Stimulated activated CD8-positive, alpha-beta memory T cell treated with anti-CD3 and anti-CD28 coated beads, Interleukin-7, amount 100 ng/mL, for 1 hour (primary cell): ENCODE measurements at places on chromosomes 3 and 15.

DNA sequence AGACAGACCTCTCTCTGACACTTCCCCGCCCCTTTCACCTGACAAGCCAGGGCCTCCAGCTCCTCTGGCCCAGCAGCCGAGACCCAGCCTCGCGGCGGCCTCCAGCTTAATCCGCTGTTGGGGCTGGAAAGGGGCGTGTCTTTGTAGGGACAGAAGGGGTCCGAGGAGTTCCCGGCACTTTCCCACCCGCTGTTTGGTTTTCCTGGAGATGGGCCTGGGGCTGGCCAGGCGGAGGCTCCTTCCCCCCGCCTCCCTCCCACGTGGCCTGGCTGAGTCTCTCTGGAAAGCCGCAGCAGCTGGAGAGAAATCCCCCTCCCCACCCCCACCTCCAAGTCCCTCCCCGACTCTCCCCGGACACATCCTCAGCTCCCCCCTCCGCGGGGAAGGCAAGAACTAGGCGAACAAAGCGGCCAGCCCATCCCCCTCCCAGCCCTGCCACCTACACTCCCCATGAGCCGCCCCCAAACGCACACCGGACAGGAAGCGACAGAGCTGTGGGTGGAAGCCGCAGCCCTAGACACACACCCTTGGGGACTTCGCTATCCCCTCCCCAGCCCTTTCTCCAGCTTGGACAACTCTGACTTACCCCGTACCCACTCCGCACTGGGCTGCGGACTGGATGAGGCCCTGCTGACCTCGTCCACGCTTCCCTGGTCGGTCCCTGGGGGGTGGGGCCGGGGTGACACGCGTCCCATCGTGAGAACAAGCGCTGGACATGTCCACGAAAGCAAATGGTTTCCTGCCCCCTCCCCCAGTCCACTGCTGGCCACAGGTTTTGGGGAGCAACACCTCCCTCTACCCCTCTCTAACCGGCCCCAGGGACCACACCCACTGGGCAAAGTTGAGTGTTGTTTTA, 1.2 kb downstream of the IGDCC4 start:
- no peak for DNase-seq

DNA sequence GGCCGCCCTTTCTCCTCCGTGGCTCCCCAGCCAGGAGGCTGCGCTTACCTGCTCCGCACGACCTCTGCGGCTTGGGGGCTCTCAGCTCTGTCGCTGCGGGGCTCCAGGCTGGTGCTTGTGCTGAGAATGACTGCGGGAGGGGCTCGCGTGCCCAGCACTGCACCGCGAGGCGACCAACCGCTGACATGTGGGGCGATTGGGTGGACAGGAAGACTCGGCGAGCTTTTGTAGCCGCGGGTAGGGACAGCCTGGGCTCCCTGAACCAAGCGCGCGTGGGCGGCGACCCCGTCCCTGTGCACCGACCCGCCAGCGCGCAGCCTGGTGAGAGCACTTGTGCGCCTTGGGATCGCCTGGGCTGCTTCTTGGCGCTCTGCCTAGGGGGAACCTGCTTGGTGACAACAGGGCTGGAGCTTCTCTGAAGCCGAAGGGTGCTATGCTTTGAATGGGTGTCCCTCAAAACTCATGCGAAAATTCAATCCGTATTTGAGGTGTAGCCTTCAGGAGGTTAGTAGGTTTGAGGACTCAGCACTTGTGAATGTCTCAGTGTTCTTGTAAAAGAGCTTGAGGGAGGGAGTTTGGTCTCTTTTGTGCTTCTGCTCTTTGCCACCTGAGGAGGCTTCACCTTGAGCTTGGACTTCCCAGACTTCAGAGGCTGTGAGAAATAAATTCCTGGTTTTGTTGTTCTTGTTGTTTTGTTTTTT, 50.4 kb downstream of the IL12A start:
- no peak for DNase-seq

GRCh38 chr3:99873269-99874102, 55.8 kb downstream of the CMSS1 start:
- no peak for DNase-seq

GRCh38 chr3:53361852-53362251, 14.5 kb upstream of the DCP1A start:
- DNase-seq: no peak

DNA sequence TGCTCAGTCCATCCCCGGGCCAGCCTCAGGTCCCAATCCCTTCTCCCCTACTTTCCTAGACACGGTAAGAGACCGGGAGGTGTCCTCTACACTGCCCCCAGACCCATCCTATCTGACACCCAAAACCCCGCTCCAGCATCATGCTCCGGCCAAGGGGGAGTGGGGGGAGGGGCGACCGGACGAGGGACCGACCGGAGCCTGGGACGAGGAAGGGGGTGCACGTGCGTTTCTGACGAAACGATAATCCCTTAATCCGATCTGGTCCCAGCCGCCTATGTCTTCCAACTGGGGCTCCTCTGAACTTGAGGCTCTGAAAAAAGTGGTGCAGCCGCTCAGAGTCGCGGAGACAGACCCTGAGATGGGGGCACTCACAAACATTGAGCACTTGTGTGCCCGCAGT, 494 bp downstream of the CPLX3 start:
- DNase-seq: no peak

DNA sequence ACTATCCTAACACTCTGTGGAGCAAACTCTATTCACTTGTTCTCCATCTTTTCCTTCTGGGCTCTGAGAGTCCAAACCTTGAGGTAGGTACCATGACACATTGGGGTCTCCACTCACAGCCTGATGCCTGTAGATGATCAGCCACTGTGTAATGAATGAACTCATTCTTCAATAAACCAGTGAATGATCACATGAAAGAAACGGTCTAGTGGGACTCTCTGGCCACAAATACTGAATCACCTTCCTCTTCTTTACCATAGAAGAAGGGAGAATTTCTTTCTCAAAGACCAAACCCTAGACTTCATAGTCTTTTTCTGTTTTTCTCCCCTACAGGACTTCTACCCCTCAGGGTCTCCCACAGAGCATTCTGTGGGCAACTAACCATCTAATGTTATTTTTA, 20.5 kb upstream of the ABHD2 start:
- no peak for DNase-seq

DNA sequence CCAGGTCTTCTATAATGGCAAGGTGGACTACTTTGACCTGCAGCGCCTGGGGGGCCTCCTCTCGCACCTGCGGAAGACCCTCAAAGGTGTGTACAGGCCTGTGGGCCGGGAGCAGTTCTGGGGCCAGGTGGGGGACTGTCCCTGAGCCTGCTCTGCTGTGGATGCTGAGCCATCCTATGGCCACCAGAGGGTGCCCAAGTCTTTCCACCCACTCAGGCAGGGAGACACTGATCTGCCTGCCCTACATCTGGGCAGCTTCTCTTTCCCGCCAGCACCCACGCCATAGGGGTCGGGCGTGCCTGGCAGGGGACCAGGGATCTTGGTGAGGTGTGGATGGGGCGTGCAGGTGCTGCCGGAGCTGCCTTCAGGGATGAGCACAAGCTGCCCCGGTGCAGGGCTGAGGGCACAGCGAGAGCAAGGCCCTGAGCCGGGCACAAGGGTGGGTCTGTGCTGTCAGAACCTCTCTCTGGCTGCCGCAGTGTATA, 14.1 kb downstream of the RNF123 start:
- DNase-seq: peak; percentile 34

DNA sequence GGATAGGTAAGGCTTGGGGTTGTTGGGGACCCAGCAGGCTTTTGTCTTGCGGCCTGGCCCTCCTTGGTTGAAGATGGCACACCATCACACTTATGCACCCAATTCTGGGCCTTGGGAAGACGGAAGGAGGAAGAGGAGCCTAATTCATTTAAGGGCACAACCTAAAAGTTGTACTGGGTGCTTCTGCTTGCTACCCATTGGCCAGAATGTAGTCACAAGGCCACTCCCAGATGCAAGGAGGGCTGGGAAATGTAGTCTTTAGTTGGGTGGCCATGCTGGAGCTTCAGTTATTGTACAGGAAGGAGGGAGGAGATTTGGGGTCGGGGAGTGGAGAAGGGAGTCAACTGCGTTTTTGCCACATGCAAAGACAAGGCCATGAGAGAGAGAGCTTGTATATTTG, 109.2 kb downstream of the TMEM266 start:
- no peak for DNase-seq
